ENCODE measurements at places on chromosomes 4 and X.

DNA sequence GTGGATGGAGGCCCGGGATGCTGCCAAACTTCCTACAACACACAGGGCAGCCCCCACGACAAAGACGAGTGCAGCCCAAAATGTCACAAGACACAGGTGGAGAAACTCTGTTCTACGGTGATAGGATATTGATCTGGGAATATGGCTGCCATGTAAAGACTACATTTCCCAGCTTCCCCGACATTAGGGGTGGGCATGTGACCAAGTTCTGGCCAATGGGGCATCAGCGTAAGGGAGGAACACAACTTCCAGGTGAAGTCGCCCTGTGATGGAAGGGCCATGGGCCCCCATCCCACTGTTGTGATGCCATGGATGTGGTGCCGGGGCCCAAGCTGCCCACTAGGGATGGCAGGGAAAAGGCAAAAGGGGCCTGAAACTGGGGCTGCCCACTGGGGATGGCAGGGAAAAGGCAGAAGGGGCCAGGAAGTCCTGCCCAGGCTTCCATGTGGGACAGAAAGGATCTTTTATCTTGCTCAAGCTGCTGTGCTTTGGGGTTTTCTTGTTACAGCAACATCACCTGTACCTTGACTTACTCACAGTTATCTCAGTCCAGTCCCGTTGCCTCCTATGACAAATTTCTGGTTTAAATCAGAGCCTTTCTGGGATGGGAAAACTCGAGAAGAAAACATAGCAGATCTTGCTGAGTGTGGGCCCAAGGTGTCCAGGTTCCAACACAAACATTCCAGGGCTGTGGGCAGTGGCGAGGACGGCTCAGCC lies 9.7 kb upstream of the ADRA2C start:
- DNase-seq: no peak

- no peak for DNase-seq
These were observed 278.3 kb downstream of the SPRY1 start for GRCh38 chr4:123674762-123675465.

DNA sequence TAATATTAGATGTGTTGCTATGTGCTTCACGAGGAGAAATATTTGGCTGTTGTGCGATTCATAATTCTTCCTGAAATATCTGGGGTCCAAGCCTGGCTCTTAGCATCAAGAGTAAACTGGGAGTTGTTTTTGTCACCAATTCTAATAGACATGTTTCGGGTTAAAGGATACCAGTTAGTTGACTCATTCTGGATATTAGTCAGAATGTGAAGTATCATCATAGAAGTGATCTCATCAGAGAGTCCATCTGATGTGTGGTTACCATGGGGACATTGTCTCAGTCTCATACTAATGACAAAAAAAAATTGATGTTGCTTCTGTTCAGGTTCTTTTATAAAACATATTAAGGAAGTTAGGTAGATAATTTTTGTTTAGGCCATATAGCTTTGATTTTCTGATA lies 57.2 kb upstream of the MTMR1 start:
- no peak for DNase-seq

- DNase-seq: no peak
These were observed 47.3 kb upstream of the FAM9B start for GRCh38 chrX:9081271-9081670.

DNA sequence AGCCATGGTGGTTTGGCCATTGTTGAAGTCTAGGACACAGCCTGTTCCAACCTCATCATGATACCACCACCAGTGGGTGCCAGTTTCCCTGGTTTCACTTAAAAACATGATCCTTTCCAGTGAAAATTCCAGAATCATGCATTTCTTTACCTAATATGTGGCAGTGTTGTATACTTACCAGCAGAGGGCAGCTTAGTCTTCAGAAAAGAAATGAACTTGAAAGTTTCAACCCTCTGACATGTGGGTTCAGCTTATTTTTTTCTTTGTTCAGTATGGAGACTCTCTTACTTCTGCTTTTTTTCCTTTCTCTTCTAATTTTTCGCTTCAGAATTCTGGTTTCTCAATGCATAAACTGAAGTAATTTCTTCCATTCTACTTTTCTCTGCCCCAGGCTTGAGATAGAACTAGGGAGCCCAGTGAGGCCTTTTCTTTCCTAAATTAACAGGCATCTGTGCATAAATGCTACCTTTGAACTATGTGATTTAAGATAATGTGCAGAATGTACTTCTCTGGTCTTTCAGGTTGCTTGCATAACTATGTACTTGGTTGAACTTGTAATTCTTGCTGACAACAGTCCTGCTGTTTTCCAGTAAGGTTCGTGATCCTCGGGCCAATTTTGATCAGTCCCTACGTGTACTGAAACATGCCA lies 10.7 kb downstream of the LIAS start:
- DNase-seq: no peak

GRCh38 chrX:153624196-153625091 lies 22.6 kb upstream of the DUSP9 start:
- no peak for DNase-seq

- no peak for DNase-seq
These were observed 171.1 kb downstream of the HHIP start for GRCh38 chr4:144817081-144817480.

DNA sequence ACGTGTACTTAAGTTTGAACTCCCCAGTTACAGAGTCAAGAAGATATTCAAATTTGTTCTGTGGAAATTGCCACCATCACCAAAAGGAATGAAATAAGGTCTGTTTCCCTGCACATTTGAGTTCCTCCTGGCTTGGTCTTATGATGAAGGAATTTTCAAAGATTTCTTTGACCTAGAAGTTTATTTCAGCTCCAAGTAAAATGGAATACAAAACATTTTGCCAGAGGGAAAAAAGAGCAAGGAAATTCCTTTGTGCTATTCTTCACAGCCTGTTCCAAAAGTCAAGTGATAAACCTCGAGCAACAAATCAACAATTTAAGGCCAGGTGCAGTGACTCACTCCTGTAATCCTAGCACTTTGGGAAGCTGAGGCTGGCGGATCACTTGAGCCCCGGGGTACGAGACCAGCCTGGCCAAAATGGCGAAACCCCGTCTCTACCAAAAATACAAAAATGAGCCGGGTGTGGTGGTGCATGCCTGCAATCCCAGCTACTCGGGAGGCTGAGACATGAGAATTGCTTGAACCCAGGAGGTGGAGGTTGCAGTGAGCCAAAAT lies 3.4 kb downstream of the NKRF start:
- DNase-seq: no peak

Measured in stimulated activated CD8-positive, alpha-beta memory T cell treated with anti-CD3 and anti-CD28 coated beads, Interleukin-15, amount 100 ng/mL, for 4 hours (primary cell).